Stimulated activated CD4-positive, alpha-beta T cell treated with anti-CD3 and anti-CD28 coated beads, Interleukin-1b, Interleukin-23, amount 100 ng/mL, for 24 hours (primary cell): ENCODE measurements at places on chromosomes 4 and X.
A peak's percentile ranks its signal among the peaks of the same experiment; 100 is the strongest.

DNA sequence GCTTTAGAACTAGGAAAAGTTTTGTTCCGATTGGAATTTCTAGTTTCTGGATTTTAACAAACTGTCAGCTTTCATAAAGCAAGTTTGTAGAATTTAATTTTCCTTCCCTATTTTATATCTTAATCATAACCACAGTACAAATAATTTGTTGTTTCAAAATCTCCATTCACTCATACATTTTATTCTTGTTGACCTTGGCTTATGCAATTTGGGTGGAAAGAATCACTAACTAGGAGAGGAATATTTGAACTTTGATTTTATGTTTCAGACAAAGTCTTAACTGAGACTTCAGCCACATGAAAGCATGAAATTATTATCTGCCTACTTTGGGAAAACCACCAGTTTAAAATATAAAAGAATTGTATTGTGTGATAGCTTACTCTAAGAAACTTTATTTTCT lies 427.9 kb downstream of the SPRY1 start:
- DNase-seq: no peak

DNA sequence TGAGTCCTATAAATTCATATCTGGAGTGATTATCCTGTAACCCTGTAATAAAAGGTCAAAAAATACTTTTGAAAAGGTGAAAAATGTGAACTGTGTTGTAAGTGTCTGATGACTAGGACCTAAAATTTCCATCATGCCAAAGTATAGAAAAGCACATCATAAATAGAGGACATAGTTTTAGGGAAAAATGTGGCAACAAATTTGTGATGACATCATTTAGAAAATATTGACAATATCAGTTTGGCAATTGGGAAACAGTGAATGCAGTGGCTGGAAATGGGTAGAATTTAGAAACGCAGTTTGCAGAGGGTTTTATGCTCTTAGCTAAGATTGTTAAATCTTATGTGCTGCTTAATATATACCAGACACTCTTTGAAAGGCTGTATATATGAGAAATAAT lies 1464.8 kb downstream of the RAPGEF2 start:
- no peak for DNase-seq

DNA sequence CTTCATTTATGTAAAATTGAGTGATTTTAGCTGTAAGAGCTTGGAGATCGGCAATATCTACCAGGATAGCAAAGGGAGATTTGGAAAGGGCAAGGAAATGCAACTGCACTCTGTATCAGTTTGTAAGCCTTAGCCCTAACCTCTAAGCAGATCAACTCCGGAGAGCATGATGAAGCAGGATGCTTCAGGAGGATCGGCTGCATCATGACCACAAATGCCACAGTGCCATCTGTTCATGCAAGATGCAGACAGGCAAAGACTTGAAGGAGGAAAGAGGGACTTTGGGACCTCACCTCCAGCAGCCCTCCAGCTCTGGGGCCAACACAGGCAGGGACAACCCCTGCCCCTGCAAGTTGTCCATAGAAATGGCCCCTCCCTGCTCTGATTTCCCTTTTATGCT lies 377.6 kb upstream of the GATB start:
- DNase-seq: no peak

- no peak for DNase-seq
These were observed 105.9 kb downstream of the SH3RF1 start for GRCh38 chr4:169164669-169165415.

GRCh38 chr4:185936650-185937376 lies 124.8 kb upstream of the SORBS2 start:
- no peak for DNase-seq

GRCh38 chr4:118931786-118932185 lies 43.1 kb downstream of the SYNPO2 start:
- no peak for DNase-seq

GRCh38 chrX:137044893-137045292 lies 11.1 kb upstream of the GPR101 start:
- DNase-seq: no peak

DNA sequence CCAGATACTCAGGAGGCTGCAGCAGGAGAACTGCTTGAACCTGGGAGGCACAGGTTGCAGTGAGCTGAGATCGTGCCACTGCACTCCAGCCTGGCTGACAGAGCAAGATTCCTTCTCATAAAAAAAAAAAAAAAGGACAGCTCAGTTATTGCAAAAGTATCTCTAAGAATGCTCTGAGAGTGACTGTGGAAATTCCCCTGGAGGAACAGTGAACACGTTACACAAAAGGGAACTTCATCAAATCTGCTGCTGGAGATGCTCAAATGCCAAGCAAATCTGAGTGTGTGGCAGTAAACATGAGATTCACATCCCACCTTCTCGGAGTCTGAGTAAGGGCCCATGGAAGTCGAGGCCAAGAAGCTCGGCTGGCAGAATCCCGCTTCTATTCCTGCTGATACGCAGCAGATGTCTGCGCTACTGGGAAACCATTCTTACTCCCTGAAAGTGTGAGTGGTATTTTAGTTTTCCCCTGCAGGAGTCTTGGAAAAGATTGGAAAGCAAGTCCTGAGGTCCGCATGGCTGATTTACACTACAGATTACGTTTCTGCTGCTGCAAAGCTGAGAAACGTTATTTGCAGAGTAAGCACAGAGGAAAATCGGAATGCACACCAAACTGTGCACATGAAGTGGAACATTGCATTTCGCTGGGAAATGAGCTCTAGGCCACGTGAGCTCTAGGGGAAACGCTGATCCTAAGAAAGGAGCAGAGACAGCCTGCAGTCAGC lies 162.9 kb downstream of the NSUN7 start:
- DNase-seq: no peak

DNA sequence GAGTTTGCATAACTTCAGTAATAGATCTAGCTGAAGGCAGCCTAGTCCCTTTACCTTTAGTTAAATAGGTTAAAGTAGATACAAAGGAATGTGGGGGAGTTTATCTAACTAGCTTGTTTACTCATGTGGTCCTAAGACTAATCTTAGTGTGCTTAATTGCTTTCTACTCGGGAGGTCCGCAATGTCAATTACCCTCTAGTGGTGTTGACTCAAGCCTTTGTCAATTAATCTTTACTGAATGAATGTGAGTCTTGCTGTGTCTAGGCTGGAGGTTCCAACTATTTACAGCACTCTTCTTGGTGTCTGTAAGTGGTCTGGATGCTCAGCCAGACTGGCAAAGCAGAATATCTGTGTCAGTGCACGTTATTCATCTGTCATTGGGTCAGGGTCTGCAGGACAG lies 17.9 kb upstream of the YTHDC1 start:
- no peak for DNase-seq

DNA sequence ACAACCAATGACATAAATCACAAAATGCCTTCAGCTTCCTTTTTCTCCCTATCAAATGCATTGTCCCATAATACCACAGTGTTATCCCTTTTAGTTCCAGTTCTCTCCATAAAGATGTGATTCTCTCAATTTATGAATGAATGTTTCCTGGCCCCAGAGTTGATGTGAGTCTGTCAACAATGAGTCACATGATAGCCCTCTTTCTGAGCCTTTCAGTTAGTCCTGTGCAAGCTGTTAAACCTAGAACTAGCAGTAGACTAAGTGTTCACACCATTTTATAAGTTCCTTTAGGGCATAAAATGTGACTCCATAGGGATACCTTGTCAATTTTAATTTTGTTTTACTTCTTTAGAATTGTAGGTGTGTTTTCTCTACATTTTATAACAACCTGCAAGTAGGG lies 129.5 kb downstream of the PABPC4L start:
- DNase-seq: no peak

GRCh38 chrX:69015156-69015555 lies 150.1 kb downstream of the PJA1 start:
- DNase-seq: no peak

GRCh38 chrX:2691543-2692220 lies 587 bp downstream of the CD99 start:
- no peak for DNase-seq

GRCh38 chr4:79540143-79540542 lies 132.1 kb upstream of the GK2 start:
- DNase-seq: no peak

GRCh38 chr4:185695743-185696142 lies 116.3 kb downstream of the SORBS2 start:
- DNase-seq: no peak

GRCh38 chr4:314296-314903 lies 9.1 kb upstream of the ZNF732 start:
- no peak for DNase-seq

GRCh38 chr4:2949782-2950125 lies 13.5 kb downstream of the NOP14 start:
- no peak for DNase-seq

DNA sequence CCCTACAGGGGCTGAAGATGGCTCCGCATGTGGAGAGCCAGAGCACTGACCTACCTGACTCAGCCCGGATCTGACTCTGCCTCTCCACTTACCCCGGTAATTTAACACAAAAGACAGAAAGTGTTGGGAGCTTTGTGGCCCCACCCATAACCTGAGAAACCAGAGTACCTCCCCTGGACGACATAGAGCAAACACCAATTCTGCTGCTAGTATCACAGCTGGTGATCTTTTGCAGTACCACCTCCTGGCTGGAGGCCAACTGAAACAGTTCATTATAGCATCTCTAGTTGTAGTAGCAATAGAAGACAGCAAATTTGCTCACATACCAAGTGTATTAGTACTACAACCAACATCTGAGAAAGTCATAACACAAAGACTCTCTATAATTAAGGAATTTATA lies 443.9 kb downstream of the KLHL4 start:
- DNase-seq: no peak

DNA sequence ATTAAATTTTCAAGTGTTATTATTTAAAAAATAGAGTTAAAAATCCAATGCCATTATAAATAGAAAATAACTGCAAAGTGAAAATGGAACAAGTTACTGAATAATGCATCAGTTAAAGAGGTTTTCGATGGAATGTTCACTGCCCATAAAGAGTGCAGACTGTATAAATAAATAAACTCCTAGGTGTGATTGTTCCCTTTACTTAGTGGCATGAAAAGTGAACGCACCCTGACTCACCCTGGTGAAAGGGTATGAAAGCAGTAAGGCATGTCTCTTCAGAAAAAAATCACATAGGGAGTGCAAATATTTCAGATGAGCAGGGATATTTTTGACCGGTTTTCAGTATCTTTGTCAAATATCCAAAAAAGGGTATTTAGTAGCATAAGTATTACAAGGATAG lies 387.8 kb downstream of the DCAF12L2 start:
- no peak for DNase-seq

- no peak for DNase-seq
These were observed 131.2 kb downstream of the ZNF518B start for GRCh38 chr4:10326075-10326474.

DNA sequence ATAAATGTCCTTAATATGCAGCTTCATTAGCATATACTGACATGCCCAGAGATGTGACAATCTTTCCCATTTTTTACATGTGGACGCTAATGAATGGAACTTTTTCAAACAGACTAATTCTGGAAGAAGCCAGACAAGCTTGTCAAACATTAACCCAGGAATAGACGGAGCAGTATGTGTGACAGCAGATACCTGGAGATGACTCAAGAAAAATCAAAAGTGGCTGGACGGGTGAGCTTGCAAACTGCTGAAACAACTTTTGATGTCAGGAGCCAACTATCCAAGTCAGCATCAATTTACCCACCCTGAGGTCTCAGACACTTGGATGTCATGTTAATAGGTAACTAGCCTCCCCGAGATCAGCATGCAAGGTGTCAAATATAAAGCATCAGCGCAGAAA lies 183.0 kb downstream of the PACRGL start:
- DNase-seq: no peak

DNA sequence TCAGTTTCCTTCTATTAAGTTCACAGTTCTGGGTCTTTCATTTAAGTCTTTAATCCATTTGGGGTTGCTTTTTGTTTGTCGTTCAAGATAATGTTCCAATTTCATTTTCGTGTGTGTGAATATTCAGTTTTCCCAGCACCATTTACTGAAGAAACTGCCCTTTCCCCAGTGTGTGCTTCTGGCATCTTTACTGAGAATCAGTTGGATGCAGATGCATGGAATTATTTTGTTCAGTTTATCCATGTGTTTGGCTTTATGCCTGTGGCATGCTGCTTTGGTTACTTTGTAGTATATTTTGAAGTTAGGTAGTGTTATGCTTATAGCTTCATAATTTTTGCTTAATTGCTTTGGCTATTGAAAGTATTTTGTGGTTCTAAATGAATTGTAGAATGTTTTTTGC lies 163.8 kb upstream of the HDX start:
- DNase-seq: no peak

DNA sequence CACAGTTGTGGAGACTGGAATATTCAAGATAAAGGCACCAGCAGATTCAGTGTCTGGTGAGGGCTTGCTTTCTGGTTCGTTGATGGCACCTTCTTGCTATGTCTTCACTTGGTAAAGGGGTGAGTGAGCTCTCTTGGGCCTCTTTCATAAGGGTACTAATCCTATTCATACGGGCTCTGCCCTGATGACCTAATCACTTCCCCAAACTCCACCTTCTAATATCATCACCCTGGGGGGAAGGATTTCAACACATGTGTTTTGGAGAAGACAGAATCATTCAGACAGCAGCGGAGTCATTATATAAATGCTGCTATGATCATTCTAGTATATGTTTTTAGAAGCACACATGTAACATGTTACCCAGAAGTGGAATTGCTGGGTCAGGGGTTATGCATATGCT lies 295.3 kb upstream of the CTSO start:
- DNase-seq: no peak

- no peak for DNase-seq
These were observed 611.2 kb downstream of the RPA4 start for GRCh38 chrX:97494756-97495372.

DNA sequence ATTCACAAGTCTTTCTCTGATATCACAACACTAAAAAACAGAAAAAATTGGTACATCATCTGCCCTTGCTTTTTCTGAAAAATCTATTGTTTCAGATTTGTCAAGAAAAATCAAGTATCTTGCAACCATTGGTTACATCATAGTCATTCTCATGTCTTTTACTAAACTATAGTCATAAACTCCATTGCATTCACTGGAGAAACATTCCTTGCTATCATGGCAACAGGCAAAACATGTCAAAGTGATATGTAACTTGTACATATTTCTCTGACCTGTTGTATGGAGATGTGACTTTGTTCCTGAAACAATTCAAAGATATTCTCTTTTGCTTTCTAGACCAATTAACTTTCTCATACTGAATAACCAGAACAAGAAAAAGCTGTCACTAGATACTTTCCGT lies 121.9 kb upstream of the ANK2 start:
- no peak for DNase-seq

DNA sequence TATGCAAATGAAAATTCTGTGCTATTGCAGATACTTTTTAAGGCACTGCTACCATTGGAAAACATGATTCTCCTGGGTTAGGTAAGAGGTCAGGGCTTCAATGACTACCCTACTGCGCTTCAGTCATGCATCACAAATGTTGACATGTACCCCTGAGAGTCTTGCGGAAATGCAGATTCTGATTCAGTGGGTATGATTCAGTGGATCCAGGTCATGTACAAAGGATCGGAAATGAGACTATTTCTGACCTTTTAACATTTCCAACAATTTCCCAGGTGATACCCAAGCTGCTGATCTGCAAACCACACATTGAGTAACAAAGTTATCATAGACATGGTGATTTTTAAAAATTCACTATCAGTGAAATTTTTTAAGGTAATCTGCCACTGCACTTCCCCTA lies 62.6 kb downstream of the DDX53 start:
- DNase-seq: no peak

GRCh38 chrX:85922821-85923220 lies 124.5 kb downstream of the CHM start:
- DNase-seq: no peak

GRCh38 chr4:2862528-2862927 lies 18.9 kb downstream of the ADD1 start:
- DNase-seq: no peak

- peak; percentile 70 for DNase-seq
These were observed 27.8 kb downstream of the ELF4 start for GRCh38 chrX:130082244-130083106.

GRCh38 chr4:111905511-111905910 lies 239.7 kb upstream of the FAM241A start:
- no peak for DNase-seq
